ENCODE measurements at places on chromosomes 6 and 20.

DNA sequence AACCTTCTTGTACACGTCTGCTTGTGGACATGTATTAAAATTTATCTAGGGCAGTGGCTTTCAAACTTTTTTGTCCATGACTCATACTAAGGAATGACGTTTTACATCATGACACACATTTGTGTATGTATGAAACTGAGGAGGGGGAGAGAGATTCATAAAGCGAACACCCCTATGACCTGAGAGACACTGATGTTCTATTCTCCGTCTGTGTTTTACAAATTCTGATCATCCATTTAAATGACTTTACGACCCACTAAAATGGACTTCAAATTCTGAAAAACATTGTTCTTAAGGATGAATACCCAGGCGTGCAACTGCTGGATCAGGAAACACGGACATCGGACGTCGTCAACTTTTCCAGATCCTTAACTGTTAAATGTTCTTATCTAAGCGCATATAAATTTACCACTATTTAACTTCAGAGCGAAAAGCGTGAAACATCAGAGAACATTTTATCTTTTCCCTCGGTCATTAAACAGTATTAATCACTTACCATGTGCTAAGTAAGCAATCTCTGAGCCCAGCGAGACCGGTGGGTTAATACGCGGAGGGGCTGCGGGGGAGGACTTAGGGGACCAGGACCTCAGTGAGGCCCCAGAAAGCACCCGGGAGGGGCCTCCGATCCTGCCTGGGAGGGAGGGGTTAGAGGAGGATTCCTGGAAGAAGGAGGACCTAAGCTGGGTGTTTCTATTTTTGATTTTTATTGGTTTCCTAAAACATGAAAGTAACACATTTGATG, 1.2 kb downstream of the PLAGL1 start:
- no peak for DNase-seq

DNA sequence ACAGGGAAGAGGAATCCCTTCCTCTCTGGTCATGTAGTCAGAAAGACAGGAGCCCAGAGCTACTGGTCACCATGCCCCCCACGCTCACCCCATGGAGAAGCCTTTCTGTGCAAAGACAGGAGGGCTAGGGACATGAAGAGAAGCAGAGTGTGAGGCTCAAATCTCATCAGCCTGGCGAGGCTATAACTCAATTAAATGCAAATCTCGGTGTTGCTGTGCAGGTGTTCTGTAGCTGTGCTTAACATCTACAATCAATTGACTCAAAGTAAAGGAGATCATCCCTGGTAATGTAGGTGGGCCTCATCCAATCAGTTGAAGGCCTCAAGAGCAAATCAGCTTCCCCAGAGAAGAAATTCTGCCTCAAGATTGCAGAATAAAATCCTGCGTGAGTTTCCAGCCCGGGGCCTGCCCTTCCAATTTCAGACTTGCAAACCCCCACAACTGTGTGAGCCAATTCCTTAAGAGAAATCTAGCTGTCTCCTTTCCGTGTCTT, 64.4 kb downstream of the CHMP4B start:
- no peak for DNase-seq

DNA sequence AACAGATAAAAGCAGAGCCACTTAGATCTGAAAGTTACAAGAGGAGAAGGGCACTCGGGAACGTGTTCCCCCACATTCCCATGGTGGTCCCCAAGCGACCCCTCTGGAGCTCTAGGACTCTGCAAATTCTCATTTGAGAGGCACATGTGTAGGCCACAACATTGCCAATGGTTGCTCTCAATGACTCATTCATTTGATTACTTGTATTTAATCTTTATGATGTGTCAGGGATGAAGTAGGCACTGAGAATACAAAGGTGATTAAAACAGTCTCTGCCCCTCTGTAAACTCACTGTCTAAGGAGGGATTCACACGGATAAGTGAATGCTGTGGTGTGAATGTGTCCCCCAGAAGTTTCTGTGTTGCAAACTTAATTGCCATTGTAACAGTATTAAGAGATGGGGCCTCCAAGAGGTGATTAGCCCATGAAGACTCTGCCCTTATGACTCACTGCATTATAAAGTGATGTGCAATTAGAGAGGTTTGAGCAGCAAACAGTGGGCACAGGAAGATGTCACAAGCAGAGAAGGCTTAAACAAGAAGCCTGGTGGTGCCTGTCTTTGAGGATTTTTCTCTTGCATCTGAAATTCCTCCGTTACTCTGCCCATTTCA, 34.0 kb upstream of the TRAM2 start:
- DNase-seq: no peak

DNA sequence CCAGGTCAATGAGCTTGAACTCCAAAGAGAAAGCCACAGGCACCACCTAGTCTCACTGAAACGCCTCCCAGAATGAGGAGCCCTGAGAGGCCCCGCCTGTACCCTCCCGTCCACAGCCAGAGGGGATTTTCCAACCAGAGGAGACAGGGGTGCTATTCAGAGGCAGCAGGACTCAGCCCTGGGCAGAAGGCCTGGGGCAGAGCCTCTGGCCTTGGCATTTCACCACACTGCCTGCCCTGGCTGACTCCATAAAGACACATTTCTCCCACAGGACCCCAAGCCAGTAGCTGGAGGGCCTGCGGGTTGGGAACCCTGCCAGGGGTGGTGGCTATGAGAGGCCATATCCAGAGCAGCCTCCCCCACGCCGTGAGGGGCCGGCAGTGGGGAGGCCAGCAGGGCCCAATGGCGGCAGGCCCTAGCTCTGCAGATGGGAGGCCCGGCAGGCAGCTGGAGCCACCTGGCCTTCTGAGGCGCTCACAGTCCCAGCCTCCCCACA, 159.3 kb downstream of the PREX1 start:
- DNase-seq: no peak

- DNase-seq: peak; percentile 11
Measured at GRCh38 chr6:137641474-137642077, 147.4 kb upstream of the OLIG3 start.

GRCh38 chr6:100775667-100776066, 105.5 kb downstream of the ASCC3 start:
- DNase-seq: no peak

GRCh38 chr20:24953209-24953575, 4.1 kb downstream of the CST7 start:
- no peak for DNase-seq

DNA sequence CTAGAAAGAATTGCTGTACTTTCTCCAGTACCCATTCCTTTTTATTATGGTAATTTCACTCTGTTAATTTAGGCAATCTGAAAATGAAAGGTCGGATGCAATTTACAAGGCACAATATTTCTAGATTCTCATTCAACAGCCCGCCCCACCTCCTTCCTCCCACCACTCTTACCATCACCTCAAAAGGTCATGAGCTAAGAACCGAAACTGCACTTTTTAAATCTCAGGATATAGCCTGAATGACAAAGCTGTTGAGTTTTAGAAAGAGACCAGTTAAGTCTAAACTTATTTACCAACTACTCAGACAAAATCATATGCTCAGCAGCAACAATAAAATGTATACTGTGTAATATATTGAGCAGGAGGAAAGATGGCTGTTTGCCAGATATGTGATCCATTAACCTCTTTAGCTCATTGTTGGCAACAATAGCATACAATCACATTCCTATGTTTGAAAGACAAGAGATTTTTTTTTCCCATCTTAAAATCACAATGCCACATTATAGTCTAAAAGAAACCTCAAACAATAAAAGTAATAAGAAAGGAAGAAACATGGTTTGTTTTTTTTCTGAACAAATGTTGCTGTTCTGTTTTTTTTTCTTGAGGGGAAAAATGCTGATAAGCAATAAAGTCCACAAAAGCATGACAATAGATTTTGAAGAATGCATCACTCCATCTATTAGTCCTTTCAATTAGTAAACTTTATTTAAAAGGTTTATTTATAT, 1.6 kb upstream of the HS3ST5 start:
- no peak for DNase-seq

GRCh38 chr6:68634726-68635411, at the start of gene ADGRB3:
Gene ADGRB3 (plus strand): TSS chr6:68635282. CDS start chr6:68638676, 3,394 bp downstream.
- DNase-seq: no peak

- no peak for DNase-seq
Measured at GRCh38 chr20:57648878-57649616, 28.8 kb upstream of the ZBP1 start.

DNA sequence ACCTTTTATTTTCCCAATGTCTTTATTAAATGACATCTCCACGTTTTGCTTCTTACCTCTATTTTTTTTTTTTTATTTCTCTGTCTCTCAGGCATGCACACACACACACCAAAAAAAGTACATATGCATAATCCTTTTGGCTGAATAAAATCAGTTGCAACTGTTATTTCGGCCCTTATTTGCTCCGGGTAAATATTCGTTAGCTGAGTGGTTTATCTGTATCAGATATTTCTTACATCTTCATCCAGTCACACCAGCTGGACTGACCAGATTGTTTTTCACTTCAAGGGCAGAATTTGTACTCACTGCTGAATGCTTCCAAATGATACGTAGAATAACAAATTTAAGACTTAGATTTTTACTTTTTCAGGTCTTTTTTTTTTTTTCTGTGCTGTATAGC, 45.5 kb downstream of the PTPN1 start:
- no peak for DNase-seq

GRCh38 chr6:154638369-154638768, 94.8 kb upstream of the SCAF8 start:
- no peak for DNase-seq

DNA sequence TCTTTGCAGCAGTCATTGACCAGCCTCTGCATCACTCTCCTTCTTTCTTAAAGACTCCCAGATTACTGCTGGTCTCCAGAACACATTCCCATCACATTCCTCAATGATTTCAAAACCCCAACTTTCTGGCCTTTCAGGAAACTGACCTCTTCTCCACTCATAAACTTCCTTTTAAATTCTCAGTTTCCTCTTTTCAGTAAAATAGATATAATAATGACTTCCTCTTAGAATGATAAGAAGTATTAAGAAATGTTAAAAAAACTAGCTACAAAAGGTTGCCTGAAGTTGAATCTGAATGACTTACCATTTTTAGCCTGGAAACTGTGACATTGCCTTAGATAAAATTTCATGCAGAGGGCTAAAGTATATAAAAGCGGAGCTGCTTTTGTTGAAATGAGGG, 239.3 kb downstream of the OGFRL1 start:
- no peak for DNase-seq

DNA sequence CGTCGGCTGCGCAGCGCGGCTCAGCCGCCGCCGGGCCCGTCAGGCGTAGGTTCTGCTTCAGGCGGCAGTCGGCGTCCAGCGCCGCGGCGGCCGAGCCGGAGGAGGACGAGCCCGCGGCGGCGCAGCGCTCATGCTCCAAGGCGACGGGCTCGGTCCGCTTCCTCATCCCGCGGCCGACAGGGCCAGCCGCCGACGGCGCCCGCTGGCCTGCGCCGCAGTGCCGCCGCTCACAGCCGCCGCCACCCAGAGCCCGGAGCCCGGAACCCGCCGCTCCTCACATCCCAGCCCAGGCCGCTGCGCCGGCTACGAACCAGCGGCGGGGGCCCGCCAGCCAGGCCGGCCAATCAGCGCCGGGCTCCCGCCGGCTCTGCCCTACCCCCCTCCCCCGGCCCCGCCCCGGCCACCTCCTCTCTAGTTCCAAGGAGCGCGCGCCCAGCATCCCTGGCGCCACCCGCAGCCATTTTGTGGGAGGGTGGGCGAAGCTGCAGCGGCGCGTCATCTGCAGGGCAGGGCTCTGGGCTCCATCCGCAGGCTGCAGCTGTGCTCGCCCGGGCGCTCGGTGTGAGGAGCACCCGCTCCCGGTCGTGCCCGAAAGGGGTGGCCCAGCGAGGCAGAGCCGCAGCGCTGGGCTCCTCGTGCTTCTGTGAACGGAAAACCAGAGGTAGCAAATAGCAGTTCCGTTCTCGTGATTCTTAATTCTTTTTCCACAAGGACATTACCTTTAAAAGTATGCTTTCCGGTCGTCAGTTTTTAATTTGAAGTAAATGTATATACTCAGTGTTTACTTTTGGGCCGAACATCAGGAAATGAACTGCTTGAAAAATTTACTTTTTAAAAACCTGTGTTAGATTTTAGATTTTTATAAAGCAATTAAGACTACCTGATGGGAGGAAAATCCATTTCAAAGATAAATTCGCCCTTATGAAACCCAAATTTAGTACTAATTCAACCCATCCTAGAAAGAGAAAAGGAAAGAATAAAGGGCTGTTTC, at the start of gene ABHD12:
TSS of gene ABHD12 (minus strand) at position 298 of the 991 bp plus-strand sequence. CDS start at position 166, 132 bp downstream.
- peak; percentile 84 for DNase-seq

GRCh38 chr6:157558487-157559200, 177.7 kb downstream of the ZDHHC14 start:
- DNase-seq: no peak

DNA sequence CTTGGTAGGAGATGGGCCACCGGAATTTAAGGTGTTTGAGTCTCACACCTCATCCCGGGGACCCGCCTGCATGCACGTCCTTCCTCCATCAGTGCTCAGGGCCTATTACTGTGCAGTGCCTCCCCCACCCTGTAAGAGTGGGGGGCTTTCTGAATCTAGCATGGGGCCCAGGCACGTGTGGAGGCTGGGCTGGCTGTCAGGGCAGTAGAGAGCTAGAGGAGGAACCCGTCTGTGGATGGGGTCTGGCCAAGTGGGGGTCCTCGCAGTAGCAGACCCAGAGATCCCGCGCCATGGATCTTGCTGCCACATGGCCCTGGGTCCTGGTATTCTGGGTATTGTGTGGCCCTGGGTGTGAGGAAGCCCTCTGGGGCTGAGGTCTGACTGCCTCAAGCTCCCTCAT, 42.9 kb downstream of the SRC start:
- no peak for DNase-seq

DNA sequence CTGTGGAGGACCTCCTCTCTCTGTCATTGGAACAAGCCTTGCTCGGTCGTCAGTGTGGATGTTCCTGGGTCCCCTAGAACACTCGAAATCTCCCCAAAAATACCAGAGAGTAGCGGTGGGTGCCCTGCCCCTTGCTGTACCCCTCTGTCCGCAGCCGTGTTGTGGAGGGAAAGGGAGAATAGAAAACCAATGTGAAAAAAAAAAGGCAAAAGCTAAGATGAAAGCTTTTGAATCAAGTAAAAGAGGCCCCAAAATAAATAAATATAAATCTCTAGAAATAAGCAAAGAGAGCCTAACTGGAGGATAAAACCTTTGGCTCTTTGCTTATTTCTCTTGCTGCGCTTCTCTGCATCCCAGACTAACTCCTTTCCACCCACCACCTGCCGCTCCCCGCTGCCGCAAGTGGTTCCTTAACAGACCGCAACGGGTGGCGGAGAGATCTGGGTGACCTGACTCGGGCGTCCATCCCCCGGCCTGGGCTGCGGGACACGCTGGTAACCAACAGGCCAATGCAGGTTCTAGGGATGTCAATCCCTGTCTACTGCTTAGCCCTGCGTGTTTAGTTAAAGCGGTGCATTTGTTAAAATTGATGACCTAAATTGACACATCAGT, 110.0 kb downstream of the GPX5 start:
- DNase-seq: no peak

GRCh38 chr6:50963952-50964351, 145.3 kb downstream of the TFAP2B start:
- no peak for DNase-seq

GRCh38 chr6:124478906-124479305, 483.3 kb upstream of the RNF217 start:
- DNase-seq: no peak

DNA sequence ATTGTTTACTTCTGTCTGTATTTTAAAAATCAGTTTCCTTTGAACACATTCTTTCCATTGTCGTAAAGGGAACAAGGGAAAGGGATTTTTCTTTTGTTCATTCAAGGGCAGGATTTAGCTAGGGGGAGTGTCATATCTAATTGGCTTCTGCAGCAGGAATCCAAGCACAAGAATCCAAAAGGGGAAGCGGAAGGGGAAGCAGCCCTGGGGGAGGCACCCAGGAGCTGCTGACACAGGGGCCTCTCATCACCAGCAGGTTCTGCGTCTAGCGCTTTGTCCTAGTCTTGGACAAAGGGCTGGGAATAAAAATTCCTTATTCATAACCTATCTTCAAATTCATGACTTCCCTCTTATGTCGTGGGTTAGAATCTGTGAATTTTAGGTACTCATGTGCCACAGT, 13.7 kb downstream of the RIPK1 start:
- no peak for DNase-seq

- DNase-seq: no peak
Measured at GRCh38 chr20:62374331-62375152, 7.4 kb upstream of the LAMA5 start.
